H4 (cell line): ENCODE measurements at places on chromosomes 1 and 21. TPM values are rescaled to one million over a fixed set of nuclear protein-coding genes. Genes with fewer than 3 reads are reported as not detected.

The KCNH1 gene
- total RNA-seq = 0.41 and 0.97 TPM in 2 replicates

DNA sequence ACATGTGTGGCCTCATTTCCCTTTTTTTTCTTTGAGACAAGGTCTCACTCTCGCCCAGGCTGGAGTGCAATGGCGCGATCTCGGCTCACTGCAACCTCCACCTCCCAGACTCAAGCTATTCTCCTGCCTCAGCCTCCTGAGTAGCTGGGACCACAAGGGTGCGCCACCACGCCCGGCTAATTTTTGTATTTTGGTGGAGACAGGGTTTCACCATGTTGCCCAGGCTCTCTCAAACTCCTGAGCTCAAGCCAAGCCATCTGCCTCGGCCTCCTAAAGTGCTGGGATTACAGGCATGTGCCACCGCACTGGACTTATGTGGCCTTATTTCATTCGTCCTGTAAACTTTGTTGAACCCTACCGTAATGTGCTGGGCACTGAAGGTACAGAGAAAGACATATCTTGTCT, 569 bp upstream of the WARS2 start:
- DNase-seq = no peak

DNA sequence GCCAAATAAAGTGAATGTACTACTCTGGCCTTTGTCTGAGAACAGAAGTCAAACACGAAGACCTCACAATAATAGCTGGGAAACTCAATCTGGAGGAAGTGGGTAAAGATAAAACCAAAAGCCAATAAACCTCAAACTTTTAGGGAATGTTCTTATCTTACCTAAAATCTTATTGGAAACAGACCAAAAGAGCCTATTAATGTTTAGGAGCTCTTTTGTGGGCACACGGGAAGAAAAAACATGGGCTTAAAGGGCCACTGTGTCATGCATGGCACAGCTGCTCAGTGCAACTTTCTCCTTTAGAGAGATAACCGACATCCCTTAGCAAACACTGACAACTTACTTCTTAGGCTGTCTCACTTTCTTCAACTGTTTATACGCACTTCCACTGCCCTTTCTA, 16.1 kb downstream of the EIF2B3 start:
- peak; percentile 96 for DNase-seq

DNA sequence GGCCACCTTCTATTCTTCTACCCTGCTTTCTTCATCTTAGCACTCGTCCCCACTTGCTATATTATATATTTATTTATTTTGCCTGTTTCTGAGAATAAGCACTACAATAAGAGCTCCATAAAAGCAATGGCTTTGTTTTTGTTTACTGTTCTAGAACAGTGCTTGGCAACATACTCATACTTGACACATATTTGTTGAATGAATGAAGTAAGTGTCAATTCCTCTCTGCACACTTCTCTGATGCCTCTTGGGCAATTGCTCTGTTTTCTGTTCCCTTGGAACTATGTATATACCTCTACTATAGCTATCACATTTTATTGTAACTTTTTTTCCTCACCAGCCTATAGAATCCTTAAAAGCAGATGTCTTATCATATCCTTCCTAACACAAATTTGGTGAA, 7.5 kb upstream of the SLC19A2 start:
- DNase-seq = no peak

GRCh38 chr1:27388337-27389005, 4.0 kb upstream of the GPR3 start:
- DNase-seq = peak; percentile 34

GRCh38 chr21:27569091-27569490, 602.2 kb upstream of the ADAMTS5 start:
- DNase-seq = no peak

The LCE1A gene
- not detected in 2 replicates for total RNA-seq

GRCh38 chr1:109649491-109649914, 6.4 kb upstream of the GSTM4 start:
- DNase-seq = no peak

DNA sequence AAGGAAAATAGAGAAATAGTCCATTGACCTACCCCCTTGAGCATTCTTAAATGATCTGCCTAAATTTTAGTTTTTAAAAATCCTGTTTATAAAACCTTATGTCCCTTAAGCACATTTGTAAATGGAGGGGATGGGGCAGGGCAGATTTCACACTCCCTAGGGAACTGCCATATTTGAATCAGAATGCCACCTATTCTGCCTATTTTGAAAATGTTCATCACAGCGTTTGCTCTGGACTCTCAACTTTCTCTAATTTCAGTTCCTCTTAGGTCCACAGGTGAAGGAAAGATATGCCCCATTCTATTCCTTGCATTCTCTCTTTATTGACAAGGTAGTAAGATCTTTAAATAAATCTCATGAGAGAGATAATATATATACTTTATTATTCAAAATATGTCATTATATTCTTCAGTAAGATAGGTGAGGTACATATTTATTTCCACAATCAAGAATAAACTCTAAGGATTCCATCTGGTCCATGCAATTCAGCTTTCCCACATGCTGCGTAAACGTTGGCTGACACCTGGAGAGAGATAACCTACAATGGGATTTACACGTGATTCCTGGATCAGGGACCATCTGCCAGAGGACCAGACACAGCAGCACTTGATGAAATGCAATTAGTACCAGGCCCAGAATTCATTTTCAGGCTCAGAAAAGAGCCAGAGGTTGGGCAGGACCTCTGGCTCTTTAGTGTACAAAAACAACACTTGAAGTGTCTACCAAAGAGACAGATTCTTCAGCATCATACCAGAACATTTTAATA, 1.2 kb upstream of the LPGAT1 start:
- no peak for DNase-seq

The DR1 gene
- 24.9 and 27.7 TPM in 2 replicates for total RNA-seq

- no peak for DNase-seq
Observed at GRCh38 chr1:94777281-94777680, 42.9 kb upstream of the SLC44A3 start.

DNA sequence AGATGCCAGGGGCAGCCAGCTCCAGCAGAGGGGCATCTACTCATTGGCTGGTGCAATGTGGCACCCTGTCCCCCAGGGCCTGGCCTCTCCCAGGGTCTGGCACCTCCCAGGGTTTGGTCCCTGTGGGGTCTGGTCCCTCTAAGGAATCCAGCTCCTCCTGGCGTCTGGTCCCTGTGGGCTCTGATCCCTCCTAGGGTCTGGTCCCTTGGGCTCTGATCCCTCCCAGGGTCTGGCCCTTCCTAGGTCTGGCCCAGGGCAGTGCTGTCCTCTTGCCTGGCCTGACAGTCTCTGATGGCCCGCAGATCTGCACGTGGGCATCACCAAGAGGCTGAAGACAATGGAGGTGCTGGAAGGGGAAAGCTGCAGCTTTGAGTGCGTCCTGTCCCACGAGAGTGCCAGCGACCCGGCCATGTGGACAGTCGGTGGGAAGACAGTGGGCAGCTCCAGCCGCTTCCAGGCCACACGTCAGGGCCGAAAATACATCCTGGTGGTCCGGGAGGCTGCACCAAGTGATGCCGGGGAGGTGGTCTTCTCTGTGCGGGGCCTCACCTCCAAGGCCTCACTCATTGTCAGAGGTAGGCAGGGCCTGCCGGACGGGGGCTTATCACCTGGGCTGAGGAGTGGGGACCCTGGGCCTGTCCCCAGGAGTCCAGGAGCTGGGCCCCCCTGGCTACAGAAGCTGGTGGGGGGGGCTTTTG, 73.9 kb downstream of the OBSCN start:
- DNase-seq = no peak

The SLC35D1 gene
- 17.5 and 18.1 TPM in 2 replicates for total RNA-seq

GRCh38 chr1:220873868-220874655, 5.2 kb upstream of the HLX start:
- DNase-seq = peak; percentile 48

GRCh38 chr1:150995896-150996295, 10.8 kb downstream of the MINDY1 start:
- DNase-seq = no peak

- peak; percentile 63 for DNase-seq
Observed at GRCh38 chr21:45102391-45102932, 28.1 kb downstream of the ADARB1 start.

GRCh38 chr1:41777695-41778094, 141.0 kb downstream of the HIVEP3 start:
- no peak for DNase-seq

DNA sequence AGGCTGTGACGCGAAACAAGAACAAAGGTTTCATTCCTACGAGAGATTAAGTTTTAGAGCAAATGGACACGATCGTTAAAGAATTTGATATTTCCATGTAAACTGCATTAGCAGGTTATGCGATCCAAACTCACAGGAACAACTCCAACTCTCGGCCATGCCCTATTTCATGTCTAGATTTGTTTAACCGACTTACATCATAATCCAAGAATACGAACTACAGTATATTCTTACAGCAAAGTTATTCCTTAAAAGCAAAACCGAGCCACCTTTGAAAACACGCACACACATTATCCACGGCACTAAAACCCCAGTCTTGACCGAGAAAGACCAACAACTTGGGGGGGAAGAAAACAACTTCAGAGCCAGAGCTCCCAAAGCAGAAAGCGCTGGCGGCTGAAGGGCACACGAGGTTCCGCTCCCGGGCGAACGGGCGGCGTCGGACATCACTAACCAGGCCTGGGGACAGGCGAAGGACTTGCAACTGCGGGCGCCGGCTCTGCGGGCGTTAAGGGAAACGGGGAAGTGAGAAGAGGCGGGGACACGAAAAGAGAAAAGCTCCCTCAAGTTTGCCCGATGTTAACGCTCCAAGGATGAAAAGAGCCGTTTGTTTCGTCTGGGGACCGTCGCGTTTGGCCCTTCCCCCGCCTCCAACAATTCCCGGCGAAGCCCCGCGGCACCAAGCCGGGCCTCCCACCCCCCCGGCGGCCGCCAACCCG, 690 bp downstream of the B3GALNT2 start:
- DNase-seq = peak; percentile 26

GRCh38 chr1:195738966-195739650, 869.1 kb downstream of the KCNT2 start:
- no peak for DNase-seq

The PTPN22 gene
- total RNA-seq = 0.62 and 0.68 TPM in 2 replicates

- no peak for DNase-seq
Observed at GRCh38 chr21:37668462-37669239, 247.6 kb downstream of the KCNJ6 start.

- no peak for DNase-seq
Observed at GRCh38 chr1:110498270-110498669, 20.7 kb downstream of the KCNA10 start.

The PLA2G2C gene
- not detected in 2 replicates for total RNA-seq

DNA sequence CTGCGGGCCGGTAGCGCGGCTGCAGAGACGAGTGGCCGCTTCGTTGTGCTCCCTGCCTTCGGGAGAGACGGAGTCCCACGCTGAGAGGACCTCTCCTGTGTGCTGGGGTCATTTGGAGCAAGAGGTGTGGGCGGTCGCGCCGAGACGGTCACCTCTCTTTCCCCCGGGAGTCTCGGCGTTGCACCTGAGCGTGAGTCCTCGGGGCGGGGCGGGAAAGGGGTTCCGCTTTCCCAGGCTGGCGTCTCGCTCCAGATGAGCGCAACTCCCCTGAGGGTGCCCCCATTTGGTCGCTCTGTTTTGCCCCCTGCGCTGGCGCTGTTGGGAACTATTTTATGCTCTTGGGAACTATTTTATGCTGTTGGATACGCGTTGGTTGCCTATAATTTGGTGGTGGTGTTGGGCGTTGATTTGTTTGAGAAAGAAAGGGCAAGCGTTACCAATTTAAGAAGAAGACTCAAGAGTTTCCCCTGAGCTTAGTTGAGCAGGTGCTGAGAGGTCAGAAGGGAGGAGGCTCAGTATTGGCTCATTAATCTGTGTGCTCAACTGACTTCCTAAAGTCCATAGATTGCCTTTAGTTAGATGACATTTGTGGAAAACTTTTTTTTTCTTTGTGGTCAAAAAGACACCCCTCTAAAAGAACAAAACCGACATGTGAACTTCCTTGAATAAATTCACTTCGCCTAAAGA, 683 bp downstream of the LRRC8B start:
- DNase-seq = no peak

DNA sequence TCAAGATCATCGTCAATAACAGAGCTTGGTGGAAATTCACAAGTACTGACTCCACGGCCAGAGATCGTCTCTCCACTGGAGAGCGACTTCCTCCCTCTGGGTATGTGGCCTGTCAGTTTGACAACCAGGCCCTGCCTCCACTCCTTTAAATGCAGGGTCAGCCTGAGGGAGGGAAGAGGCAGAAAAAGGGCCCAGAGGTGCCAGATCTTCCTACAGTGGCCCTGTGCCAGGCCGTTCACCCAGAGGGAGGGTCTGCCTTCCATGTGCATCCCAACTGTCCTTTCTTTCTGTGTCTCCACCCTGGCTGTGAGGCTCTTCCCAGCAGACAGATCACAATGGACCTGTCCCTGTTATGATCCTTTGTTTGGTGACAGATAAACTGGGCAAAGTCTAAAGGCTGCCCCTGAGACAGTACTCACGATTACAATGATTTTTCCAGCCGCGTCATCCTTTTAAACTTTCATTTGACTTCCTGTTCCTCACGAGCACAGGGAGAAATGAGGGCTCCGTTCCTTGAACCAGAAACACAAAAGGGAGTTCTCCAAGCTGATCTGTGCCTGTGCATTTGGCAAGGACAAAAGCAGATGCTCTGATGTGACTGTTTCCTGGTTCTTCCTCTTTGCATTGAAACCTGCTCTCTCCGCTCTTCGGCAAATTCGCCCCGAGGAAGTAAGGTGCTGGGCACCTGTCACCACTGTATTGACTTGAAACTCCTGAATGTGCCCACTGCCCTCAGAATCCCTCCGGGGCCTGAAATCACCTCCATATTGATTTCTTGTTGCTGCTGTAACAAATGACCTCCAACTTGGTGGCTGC, 126.7 kb downstream of the PGBD5 start:
- no peak for DNase-seq

The PSMB4 gene
- 726 and 740 TPM in 2 replicates for total RNA-seq

DNA sequence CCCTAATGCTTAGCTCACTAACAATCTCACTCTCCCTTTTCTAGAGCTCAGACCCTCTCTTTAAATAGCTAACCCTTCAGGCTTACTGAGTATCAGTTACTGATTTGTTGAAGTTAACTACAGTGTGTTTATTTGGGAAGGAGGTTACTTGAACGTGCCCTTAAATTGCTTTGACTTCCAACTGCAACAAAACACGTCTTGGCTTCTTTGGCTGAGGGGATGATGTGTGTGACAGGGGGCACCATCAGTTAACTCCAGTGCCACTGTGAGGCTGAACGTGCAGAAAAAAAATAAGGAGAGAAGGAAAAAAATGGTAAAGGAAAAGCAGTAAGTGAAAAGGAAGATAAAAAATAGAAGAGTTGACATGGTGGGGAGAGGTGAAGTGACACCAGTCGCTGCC, 75.1 kb upstream of the NRIP1 start:
- no peak for DNase-seq

DNA sequence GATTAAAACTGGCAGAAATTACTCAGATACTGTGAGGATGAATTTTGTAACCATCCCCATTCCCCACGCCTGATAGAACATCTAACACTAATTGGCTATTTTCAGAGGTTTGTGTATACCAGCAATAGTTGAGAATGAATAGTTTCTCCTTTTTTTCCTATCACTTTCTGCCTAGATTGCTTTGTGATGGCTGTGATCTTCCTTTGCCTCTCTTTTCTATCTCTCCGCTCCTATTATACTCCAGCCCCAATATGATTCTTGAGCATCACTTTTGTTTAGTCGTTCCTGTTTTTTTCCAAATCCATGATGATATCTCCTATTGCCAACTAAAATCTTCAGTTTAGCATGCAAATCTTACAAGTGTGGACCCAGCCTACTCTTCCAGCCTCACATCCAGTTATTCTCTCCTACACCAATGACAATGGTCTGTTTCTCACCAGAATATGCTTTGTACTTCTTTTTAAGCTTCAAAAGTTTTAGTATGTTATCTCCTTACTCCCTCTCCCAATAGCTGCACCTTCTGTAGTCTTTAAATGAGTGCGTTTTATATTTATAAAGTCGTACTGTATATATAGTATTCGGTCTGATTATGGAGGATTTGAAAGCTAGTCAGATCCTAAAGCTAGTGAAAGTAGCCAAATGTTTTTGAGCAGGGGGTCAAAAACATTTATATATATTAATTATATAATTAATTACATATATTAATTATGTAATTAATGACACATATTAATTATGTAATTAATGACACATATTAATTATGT, 25.2 kb downstream of the MAGI3 start:
- no peak for DNase-seq
